Globus pallidus (tissue), 1 donor: ENCODE measurements at places on chromosomes 5 and 9.

DNA sequence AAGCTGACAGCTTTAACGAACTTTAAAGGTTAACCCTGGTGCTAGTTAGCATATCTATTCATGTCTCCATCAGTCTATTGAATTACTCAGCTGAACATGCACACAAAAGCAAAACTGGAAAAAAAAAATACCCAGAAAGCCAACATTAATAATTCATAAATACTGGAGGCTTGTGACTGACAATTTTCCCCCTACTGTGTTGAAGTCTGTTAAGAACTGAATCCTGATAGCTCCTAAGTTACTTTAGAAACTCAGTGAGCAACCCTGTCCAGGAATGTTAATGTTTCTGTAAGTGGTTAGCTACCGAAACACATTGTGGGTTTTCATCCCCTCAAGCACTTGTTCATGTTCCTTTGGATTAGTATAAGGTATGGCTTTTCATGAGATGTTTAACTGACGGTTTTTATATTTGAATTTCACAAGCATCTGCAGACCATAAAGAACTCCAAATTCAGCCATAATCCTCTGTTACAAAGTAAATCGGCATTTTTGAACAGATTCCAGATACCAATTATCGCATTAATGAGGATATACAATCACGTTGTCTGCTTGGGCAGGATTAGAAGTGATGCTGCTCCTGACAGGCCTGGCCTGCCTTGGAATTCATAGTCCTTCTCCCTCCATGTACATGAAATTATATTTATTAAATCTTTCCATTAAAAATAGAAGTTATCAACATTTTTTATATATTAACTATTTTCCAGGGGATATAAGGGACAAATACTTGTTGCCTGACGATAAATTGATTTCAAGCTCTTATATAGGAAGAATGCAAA, 331.2 kb downstream of the TLE4 start:
- no peak for DNase-seq

DNA sequence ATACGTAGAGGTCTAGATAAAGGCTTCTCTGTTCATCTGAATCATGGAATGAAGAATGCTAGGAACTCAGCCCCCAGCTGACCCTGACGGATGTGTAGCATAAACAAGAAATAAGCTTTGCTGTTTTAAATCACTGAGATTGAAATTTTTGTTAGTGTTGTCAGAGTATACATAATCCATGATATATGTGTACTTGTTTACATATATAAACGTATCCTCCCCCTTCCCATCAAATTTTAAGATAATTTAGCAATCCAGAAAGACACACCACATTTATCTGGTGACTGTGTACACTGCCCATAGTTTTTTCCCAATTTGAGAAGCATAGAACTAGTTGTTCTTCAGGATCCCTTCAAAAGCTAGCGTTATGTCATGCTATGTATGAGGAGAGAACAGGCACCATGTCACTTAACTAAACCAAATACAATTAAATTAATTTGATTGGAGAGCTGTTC, 80.8 kb upstream of the OSMR start:
- no peak for DNase-seq

- no peak for DNase-seq
These were observed 25.7 kb downstream of the DPYSL3 start for GRCh38 chr5:147483961-147484707.

DNA sequence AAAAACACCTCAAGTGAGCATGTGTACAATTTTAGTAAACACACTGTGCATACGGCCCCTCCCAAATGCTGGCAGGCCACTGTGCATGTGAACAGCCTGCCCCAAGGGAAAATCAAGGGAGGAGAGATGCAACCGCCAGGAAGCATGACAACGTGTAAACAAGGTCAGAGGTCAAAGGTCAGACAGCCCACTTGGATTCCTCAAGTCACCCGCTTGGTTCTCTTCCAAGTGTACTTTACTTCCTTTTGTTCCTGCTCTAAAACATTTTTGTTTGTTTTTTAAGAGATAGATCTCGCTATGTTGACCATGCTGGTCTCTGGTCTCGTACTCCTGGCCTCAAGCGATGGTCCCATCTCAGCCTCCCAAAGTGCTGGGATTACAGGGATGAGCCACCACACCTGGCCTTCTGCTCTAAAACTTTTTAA, 126.7 kb upstream of the SHB start:
- no peak for DNase-seq

DNA sequence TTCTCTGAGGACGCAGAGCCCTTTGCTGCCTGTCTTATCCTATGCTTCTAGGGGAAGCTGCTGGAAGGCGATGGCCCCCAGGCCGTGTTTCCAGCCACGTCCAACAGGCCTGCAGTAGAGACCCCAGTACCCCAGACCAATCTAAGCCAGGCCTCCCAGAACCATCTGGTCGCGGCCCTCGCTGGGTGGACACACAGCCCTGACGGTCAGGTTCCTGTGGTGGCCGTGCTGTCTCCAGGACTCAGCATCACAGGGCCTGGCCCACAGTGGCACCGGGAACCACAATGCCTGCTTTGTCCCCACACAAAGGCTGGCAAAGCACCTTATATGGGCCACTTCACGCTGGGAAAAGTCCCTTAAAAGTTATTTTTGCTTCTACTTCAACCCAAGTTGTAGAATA, 44.5 kb downstream of the SEMA4D start:
- DNase-seq: peak; percentile 92

GRCh38 chr5:29960323-29960722, 1233.2 kb upstream of the CDH6 start:
- no peak for DNase-seq

GRCh38 chr5:174119468-174119881, 74.0 kb downstream of the NSG2 start:
- peak; percentile 86 for DNase-seq

GRCh38 chr9:120175031-120175430, 404.9 kb downstream of the CDK5RAP2 start:
- no peak for DNase-seq

- DNase-seq: no peak
These were observed 60.4 kb downstream of the FREM1 start for GRCh38 chr9:14849851-14850250.

GRCh38 chr9:15138357-15138686, 168.7 kb downstream of the TTC39B start:
- no peak for DNase-seq

GRCh38 chr5:89536020-89536419, 653.0 kb upstream of the MEF2C start:
- no peak for DNase-seq

DNA sequence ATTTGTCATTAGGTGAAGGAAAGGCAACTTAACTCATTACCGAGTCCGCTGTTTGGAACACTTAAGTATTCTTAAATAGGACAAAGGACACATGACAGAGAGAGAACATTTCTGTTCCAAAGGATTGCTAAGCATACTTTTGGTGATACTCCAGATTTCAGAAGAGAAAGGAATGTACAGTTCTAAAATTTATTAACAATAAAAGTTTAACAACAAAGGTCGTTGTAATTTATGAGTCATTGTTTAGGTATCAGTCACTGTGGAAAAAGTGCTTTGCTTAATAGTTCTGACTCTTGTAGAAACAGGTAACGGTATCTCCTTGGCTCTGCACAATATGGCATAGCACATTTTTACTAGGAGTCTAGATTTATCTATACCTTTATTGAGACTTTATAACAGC, 36.3 kb upstream of the PAM start:
- DNase-seq: no peak

DNA sequence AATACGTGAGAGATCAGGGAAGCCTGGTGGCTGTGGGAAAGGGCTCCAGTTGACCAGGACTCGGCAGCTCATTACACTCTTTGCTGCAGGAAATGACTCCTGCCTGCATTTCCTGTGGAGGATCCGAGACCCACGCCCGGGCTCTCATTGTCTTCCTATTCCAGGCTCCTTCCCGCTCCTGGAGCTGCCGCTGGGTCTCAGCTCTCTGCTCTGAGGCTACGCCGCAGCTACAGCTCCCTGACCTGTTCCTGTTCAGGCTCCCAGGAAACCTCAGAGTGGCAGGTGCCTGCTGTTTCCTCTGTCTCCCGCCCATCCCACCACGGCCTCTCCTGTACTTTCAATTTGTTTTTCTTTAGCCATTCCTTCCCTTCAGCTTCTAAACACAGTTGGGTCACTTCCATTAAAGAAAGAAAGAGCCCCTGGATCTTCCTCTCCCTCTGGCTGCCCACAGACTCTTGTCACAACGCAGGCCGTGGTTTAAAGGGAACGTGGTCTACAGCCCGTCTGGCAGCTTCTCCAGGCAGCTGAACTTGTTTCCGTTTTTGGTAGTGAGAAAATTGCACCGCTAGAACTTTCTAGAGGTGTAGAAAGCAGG, 71.5 kb downstream of the IL6ST start:
- DNase-seq: peak; percentile 26

GRCh38 chr9:132730054-132731033, 60.1 kb downstream of the GTF3C4 start:
- no peak for DNase-seq

DNA sequence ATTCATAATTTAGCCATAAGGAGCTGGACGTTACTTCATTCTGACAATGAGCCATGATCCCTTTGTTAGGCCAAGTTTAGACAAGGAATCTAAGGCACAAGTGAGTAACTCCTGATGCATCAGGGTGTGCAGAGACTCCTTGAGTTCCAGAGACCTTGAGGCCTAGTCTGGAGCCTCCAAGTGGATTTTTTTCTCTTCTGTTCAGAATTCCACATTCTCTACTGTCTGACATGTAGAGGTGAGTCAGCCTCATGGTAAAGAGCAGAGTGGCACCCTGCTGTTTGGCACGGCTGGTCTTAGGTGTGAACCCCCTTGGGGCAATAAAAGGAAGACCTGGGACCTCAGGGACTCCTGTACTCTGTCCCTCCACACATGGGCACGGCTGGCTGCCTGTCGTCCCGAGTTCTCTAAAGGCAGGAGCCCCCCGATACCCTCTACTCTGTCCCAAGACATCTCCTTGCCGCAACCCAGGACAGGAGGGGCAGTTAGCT, 22.0 kb upstream of the TGFBI start:
- no peak for DNase-seq

- peak; percentile 95 for DNase-seq
These were observed 8.4 kb upstream of the CERCAM start for GRCh38 chr9:128412120-128412790.

- DNase-seq: peak; percentile 64
These were observed 2.1 kb upstream of the NFIB start for GRCh38 chr9:14315875-14316601.

- DNase-seq: no peak
These were observed 56.2 kb downstream of the DENND4C start for GRCh38 chr9:19286634-19287188.

DNA sequence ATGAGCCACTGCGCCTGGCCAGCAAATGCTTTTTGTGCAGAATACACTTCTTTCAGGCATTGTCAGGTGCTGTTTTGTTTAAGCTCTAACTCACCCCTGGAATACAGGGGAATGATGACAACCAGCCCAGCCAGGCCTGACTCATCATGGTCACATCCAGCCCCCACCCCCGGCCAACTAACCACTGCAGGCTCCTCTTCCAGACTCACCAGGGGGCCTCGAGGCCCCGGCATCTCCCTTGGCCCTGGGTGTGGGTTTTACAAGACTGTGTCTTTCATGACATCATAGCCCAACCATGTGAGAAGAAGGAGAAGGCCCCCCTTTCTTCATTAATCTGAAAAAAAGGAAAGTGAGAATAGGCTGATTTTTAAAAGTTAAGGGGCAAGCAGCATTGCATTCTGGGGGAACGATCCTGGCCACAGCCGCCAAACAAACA, 35.5 kb downstream of the OLFML2A start:
- no peak for DNase-seq

DNA sequence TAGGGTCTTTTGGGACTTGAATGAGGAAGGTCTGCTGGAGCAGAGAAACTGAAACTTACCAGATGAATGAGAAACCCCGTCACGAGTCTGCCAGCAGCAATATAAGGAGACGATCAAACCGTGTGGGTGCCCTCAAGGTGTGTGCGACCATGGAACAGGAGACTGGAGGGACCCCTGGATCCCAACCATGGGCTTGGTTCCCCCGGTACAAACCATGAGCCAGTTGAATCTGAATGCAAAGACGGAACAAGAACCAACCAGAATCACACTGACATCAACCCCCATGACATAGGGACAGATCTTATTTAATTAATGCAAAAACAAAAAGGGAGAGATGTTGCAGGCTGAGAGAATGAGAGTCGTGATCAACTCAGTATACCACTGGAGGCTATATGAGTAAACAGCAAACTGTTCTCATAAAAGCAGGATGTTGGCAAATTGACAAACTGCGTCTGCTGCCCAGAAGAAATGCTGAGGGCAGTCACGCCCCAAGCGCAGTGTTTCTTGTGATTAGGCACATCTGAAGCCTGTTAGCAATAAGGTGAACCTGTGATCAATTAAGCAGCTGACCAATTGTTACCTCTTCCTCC, 475.5 kb upstream of the ACO1 start:
- no peak for DNase-seq

DNA sequence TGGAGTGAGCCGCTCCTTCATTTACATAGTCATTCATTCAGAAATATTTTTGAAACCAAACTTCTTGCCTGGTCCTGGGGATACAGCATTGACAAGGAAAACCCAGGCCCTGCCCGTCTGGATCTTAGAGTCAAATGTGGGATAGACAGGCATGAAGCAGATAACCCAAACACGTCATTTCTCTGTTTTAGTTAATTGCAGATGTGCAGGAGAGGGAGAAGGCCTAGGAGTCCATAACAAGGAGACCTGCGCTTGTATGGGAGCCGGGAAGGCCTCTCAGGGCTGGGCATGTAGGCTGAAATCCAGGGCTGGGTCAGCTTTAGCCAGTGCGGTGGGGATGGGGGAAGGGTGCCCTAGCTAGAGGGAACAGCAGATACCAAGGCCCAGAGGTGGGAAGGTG, 43.3 kb downstream of the PRRX2 start:
- DNase-seq: no peak

DNA sequence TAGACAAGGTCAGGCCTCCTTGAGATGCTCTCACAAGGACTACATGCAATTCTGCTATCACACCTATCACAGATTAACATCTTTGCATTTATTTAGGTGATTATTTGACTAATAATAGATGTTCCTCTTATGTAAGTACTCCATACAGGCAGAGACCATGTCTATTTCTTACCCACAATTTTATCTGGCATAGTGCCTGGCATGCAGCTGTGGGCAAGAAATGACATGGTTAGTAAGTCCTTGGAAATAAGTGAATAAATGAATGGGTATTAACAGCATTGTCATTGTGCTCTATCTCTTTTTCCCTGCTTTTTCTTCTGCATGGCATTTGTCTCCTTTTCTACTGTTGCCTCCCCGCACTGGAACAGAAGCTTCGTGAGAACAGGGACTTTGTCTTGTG, 49.4 kb downstream of the SLC22A5 start:
- DNase-seq: no peak

DNA sequence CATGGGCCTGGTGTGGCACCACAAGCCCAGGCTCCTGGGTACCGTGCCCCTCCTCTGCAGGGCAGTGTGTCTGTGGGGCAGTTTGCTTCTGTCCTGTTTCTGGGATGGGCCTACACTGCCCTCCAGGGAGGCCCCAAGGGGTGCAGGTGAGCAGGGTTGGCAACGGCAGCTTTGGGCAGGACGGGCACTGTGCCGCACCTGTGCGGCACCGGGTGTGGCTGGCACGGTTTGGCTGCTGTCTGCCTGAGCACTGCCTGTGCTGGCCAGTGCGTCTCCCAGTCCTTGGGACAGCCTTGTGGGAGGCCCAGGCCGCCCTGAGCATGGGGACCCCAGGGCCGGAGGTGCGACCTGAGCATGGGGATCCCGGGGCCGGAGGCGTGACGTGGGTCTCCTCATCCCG, 37.2 kb downstream of the RXRA start:
- DNase-seq: no peak
